G401 (cell line): ENCODE measurements at places on chromosomes 6 and 20. TPM values are rescaled to one million over a fixed set of nuclear protein-coding genes. Genes with fewer than 3 reads are reported as not detected.

GRCh38 chr6:29945281-29945820, 3.0 kb downstream of the HLA-A start:
- DNase-seq, result no peak

Gene NOTCH4
- total RNA-seq, result 0.27 and 0.62 TPM in 2 replicates

- no peak for DNase-seq
Measured at GRCh38 chr6:169868458-169868857, 117.0 kb downstream of the ERMARD start.

- no peak for DNase-seq
Measured at GRCh38 chr6:138724015-138724414, 49.6 kb upstream of the CCDC28A start.

GRCh38 chr20:2867081-2867864, 6.0 kb upstream of the PTPRA start:
- no peak for DNase-seq

GRCh38 chr6:17001188-17001587, 100.7 kb upstream of the STMND1 start:
- DNase-seq, result no peak

GRCh38 chr6:35691027-35691824, 2.5 kb upstream of the FKBP5 start:
- DNase-seq, result no peak

- DNase-seq, result no peak
Measured at GRCh38 chr6:131399433-131399832, 173.6 kb upstream of the ARG1 start.

DNA sequence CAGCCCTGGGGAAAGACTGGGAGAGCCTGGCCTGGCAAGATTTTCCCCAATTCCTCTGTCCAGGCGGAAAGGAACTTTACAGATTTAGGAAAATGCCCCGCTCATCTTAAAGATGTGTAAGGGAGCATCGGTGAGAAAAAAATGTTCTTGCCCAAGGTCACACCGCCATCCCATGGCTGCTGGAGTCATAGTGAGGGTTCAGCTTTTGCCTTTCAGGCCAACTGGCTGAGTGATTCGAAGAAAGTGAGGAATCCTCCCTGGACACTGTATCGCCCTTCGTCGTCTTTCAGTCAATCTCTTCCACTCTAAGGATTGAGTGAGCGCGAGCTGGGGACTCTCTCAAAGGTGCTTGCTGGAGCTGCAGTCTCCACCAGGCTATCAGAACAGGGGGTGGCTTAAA, 1.4 kb downstream of the WFDC2 start:
- DNase-seq, result peak; percentile 25

GRCh38 chr20:36319356-36320260, 13.5 kb downstream of the DLGAP4 start:
- DNase-seq, result no peak

Gene BRD2
- total RNA-seq, result 96.4 and 172 TPM in 2 replicates

DNA sequence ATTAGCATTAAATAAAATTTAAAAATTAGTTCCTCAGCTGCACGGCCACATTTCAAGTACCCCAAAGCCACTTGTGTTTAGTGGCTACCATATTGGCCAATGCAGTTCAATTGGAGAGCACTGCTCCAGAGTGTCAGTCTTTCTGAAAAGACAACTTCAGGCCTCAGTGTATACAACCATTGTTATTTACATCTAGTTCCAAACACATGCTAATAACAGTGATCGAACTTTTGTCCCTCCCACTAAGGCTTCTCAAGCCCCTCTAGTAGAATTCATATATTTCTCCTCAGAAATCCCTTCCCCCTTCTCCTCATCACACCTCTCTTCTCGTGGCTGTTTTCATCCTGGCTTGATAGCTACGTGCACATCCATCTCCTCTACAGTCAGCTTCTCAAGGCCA, 32.9 kb downstream of the HIVEP2 start:
- no peak for DNase-seq

Gene MAK
- total RNA-seq, result 0.18 and 0.95 TPM in 2 replicates

- no peak for DNase-seq
Measured at GRCh38 chr6:16396497-16397319, 158.3 kb downstream of the GMPR start.

GRCh38 chr6:109204511-109204910, 109.2 kb downstream of the CEP57L1 start:
- no peak for DNase-seq

DNA sequence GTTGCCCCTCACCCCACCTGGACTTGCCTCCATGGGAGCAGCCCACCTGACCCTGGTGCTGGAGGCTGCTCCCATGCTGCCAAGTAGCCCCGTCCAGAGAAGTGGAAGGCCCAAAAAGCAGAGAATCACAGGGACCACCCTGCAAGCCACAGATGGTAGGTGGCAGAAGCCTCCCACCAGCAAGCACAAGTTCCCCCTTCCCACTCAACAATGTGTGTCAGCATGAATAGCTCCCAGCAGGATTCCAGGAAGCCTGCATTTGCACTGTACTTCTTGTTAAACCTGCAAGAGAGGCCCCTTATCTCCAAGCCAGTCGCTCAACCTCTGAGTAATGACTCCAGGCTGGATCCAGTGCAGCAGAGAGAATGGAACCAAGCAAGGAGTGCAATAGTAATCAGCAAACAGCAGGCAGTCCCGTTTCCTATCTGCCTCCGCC, 180.8 kb upstream of the CST7 start:
- DNase-seq, result no peak

Gene KIFC1
- 98.5 and 123 TPM in 2 replicates for total RNA-seq

- DNase-seq, result peak; percentile 17
Measured at GRCh38 chr6:3750317-3751076, 1.0 kb downstream of the PXDC1 start.

GRCh38 chr6:106496823-106497222, 132.5 kb downstream of the RTN4IP1 start:
- DNase-seq, result no peak

DNA sequence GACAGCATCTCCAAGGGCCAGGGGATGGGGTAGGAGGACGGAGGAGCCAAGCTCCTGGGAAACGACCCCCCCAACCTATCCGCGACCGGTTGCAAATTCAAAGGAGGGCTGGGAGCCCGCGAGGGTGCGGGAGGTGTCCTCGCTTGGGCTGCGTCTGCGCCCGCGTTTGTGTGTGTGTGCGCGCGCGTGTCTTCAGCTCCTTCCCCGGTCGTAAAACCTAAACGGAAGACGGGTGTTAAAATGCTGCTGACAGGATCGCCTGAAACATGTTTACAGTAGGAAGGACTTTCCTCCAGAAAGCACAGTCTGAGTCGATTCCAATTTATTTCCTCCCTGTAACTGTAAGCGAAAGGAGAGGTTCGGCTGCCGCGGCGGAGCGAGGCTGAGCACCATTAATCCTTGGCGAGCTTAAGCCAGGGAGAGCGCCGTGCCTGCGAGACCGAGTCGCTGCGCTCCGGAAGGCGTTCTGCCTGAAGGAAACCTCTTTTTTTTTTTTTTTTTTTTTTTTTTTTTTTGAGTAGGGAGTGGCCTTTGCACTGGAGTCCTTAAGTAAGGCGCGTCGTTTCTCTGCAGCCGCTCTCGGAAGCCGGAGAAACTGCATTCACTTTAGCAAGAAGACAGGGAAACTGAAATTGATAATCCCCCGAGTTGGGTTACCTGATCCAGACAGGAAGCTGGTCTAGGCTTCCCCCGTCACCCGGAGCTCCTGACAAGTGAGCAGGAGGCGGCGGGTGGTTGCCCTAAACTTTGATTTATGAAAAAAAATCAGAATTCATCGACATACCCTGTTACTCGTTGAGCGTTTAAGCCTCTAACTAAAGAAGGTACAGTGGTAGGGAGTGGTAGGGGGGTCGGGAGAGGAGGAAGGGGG, 4.8 kb upstream of the SOX4 start:
- peak; percentile 76 for DNase-seq

GRCh38 chr6:134170844-134171243, 118.4 kb upstream of the SLC2A12 start:
- DNase-seq, result peak; percentile 25

GRCh38 chr6:158249340-158249836, 62.9 kb upstream of the TULP4 start:
- no peak for DNase-seq

DNA sequence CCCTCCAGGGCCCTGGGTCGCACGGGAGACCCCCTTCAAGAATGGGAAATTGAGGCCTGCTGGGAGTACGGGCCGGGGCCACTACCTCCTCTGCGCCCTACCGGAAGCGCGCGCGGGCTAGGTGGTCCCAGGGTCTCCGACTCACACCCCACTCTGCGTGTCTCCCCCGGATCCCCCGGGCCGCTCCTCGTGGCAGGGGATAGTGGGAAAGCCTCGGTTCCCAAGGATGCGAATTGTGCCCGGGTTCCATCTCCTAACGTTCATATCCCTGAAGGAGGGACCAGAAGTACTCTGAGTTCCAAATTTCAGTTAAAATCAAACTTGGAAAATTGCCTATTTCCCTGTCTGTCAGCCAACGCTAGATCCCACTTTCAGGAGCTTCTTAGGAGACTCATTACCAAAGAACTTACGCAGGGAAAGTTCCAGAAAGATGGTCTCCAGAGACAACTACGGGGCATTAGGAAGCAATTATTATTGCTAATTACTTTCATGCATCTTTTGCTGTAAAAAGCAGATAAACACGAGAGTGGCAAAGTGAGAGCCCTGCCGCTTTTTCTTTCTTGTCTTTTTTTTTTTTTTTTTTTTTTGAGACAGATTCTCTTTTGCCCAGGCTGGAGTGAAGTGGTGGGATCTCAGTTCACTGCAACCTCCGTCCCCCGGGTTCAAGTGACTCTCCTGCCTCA, 858 bp downstream of the FAM83D start:
- no peak for DNase-seq

Gene SRSF12
- total RNA-seq, result 4.6 and 8.2 TPM in 2 replicates

GRCh38 chr20:53917145-53918019, 153.0 kb downstream of the BCAS1 start:
- DNase-seq, result peak; percentile 38

DNA sequence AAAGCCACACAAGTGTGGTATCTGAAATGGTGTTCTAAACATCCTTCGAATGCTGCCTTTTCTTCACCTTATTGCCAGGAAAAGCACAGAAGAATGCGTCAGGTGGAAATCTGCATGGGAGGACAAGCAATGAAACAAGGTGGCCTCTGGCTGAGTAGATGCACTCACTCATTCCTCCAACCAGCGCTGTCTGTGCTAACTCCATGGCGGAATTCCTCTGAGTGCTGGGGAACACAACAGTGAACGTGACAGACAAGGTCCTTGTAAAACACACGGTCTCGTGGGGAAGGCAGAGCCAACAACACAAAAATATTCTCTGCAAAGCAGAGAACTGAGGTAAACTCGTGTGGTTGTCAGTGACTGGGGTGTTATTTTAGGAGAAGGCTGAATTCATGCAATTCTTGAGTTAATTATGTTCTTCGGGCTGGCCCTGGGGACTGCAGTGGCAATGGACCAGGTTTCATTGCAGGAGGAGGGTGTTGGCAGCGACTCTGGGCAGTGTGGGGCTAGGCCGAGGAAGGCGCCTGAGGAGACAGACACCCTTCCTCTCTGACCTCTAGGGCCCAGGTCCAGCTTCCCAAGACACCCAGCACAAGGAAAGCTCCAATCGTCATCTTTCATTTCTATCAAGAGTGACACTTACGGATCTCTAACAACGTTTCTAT, 339.7 kb downstream of the PRKN start:
- DNase-seq, result no peak

Gene COL21A1
- not detected in 2 replicates for total RNA-seq

DNA sequence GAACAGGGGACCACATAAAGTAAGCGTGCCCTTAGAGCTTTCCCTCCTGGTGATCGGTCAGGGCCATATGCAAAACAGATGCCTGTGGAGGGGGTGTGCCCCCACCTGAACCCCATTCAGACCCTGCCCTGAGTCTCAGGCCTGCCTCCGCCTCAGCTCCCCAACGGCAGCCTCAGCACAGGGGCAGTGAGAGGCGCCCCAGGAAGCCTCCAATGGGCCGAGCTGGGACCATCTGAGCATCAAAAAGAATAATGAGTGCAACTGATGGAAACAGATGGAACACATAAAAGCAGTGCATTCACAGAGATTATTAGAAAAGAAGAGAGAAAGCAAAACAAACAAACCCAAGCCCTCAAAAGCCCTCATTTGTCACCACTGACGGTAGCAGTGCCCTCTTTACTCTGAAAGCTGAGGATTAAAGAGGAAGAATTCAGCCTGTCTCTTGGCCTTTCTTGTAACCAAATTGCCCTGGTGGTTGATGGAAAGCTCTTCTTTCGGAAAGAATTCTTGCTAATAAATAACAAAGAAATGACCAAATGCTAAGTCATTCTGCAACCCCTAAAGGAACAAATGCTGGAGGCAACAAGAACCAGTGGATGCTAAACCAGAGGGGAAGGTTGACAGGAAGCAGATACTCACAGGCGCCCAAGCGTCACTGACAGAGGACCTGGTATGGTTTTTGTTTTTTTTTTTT, 6.8 kb downstream of the ADISSP start:
- no peak for DNase-seq

Gene DDRGK1
- total RNA-seq, result 22.4 and 23.9 TPM in 2 replicates

Gene PTCRA
- not detected in 2 replicates for total RNA-seq

GRCh38 chr6:89008001-89008814, 44.8 kb upstream of the RNGTT start:
- no peak for DNase-seq

- DNase-seq, result no peak
Measured at GRCh38 chr6:26739811-26740210, 80.3 kb upstream of the ZNF322 start.

Gene ACSS1
- total RNA-seq, result not detected in 2 replicates

- no peak for DNase-seq
Measured at GRCh38 chr6:133191323-133191722, 49.8 kb upstream of the EYA4 start.

DNA sequence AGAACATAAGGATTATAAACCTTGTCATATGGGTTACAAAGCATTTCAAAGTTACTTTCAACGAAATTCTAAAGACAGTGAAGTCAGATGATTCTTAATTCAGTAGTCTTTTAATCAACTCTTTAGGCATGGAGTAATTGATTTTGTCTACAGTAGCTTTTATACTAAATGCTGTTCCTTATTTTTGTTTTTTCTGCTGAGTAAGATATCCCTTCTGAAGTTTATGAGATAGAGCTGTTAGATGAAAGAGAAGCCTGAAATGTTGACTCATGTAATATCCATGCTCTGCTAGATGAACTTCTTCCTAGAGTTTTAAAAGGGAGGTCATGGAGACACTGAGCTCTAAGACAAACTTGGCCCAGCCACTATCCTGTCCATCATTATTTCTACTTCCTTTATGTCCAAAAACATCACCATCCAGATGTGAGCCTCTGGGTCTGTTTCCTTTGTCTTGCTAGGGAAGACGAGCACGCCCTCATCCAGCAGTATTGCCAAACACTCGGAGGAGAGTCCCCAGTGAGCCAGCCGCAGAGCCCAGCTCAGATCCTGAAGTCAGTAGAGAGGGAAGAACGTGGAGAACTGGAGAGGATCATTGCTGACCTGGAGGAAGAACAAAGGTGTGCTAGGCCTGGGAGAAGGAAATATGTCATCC, 550.3 kb downstream of the UTRN start:
- no peak for DNase-seq

DNA sequence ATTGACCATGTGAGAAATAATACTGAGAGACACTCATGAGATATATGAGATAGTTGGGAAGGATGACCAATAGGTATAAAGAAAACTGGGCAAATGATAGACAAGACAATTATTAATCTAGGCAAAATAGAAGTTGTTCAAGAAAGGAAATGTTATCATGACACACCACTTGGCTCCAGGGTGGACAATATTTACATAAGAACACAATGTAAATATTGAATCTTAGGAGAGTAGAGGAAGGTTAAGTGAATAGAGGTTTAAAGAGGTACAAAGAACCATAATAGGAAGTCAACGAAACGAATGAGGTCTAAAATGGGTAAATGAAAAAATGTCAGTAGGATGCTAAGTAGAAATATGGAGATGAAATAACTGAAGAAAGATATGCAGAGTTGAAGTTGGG, 126.5 kb downstream of the MBOAT1 start:
- DNase-seq, result no peak
